Activated CD8-positive, alpha-beta memory T cell treated with anti-CD3 and anti-CD28 coated beads for 4 hours (primary cell): ENCODE measurements at places on chromosomes 5 and 9.

DNA sequence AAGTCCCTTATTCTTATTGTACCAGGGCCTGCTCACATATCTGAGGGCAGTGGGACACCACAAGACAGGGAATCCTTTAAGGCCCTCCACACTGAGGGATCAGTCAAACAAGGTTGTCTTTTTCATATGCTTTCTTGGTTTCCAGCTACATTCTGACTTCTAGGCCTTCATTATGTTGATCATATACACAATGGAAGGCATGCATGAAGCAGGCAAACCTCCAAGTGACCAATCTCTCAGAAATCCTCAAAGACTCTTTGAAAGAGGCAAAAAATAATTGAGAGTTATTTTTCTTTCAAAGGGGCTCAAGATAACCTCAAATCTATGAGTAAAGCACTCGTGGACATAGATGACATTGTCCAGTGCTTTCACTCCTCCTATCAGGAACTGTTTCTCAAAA, 1195.9 kb upstream of the ACO1 start:
- no peak for DNase-seq

GRCh38 chr5:131276072-131276471, 12.2 kb downstream of the CDC42SE2 start:
- no peak for DNase-seq

- DNase-seq: no peak
These were observed 32.5 kb downstream of the EBF1 start for GRCh38 chr5:159067201-159067600.

- no peak for DNase-seq
These were observed 4.4 kb downstream of the SLC22A4 start for GRCh38 chr5:132298298-132299212.

DNA sequence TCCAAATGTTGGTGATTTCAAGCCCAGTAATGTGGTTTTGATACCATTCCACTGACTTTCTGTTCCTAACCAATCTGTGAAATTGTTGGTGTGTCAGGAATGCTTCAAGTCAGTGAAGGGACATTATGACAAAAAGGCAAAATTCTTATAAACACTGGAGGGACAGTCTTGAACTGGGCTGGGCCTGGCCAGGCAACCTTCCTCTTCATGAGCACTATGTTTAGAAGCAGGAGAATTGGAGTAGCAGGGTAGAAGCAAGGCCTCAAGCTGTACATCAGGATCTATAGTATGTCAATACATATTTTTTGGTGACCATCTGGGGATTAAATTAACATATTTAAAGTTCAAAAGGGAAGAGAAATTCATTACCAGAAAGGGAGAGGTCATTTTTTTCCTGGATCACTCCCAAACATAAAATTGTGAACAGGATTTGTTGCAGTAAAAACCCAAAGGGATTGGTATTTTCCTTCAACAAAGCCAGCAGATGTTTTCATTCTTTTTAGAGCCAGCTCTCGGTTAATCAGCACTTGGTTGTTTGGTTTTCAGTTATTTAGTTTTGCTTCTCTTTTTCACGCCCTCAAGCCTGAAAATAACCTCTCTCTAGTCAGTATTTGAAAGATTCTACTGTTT, 77.9 kb upstream of the PIK3R1 start:
- no peak for DNase-seq

- no peak for DNase-seq
These were observed 31.9 kb upstream of the TBC1D2 start for GRCh38 chr9:98287384-98287783.

GRCh38 chr5:126334760-126335159, 88.4 kb upstream of the GRAMD2B start:
- DNase-seq: no peak

DNA sequence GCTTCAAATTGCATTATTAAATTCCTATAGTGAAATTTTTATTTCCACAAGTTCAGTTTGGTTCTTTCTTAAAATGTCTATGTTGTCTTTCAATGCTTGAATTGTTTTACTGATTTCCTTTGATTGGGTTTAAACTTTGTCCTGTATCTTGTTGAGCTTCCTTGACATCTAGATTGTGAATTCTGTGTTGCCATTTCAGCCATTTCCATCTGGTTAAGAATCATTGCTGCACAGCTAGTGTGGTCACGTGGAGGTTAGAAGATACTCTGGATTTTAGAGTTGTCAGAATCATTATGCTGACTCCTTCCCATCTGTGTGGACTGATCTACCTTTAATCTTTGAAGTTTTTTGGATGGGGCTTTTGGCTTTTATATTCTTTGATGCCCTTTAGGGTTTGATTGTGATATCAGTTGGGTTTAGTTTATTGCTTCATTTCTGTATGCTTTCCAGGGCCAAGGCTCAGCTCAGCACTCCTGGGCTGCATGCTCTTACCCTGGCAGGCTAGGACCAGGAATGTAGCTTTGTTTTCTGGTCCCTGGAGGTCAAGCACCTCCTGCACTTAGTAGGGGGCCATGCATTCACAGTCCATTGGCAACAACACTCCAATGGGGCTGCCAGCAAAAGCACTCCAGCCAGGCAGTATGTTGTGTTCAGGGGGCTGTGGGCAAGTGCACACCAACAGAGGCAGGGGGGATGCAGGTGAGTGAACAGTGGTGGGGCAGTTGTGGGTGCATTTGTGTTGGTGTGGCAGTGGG, 141.4 kb downstream of the PRR16 start:
- no peak for DNase-seq
